Bone marrow (tissue), 2 donors: ENCODE measurements at places on chromosomes 2 and 18.

GRCh38 chr18:79402977-79403722 is 7.4 kb downstream of the NFATC1 start:
- peak; percentile 8 for DNase-seq

DNA sequence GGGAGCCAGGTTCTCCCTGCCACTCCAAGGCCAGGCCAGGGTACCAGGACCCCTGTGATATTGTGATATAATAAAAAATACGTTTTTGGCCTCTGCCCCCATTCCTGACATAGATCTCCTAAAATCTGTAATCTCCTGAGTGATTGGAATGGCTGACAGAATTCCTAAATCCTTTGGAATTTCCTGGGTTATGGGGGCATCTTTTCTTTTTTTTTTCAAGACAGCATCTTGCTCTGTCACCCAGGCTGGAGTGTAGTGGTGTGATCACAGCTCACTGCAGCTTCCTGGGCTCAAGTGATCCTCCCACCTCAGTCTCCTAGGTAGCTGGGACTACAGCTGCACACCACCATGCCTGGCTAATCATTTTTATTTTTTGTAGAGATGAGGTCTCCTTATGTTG is 26.2 kb upstream of the TUBB6 start:
- no peak for DNase-seq

DNA sequence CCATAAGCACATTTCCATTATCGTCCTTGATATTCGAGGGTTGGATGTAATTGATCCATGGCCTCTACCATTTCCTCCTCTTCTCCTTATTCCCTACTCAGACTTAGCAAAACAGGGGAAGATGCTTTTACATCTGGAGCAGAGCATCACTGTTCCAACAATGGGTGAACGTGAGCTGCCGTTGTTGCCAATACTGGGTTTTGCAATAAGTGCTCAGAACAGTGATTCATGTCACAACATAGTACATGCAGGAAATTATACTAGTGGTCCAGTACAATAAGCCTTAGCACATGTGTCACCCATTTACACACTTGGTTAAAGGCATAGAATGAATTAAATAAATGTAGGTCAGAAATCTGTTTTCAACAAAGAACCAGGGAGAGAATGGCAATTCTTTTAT is 112.4 kb downstream of the DCC start:
- DNase-seq, result no peak

DNA sequence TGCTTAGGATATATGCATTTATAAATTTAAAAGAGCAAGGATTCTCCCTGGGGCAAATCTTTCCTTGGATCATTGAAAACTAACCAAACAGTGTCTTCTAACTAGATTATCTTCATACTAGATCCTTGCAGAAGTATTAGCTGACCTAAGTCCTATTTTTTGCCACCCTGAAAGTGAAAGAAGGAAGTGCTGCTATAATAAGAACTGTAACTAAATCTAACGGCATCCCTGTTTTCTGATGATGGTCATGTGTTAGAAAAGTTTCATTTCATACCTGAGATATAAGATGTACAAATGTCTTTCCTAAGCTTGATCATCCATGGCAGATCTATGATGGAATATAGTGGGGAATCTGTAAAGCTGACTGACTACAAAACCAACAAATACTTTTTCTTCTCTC is 102.7 kb downstream of the MAP2 start:
- no peak for DNase-seq

DNA sequence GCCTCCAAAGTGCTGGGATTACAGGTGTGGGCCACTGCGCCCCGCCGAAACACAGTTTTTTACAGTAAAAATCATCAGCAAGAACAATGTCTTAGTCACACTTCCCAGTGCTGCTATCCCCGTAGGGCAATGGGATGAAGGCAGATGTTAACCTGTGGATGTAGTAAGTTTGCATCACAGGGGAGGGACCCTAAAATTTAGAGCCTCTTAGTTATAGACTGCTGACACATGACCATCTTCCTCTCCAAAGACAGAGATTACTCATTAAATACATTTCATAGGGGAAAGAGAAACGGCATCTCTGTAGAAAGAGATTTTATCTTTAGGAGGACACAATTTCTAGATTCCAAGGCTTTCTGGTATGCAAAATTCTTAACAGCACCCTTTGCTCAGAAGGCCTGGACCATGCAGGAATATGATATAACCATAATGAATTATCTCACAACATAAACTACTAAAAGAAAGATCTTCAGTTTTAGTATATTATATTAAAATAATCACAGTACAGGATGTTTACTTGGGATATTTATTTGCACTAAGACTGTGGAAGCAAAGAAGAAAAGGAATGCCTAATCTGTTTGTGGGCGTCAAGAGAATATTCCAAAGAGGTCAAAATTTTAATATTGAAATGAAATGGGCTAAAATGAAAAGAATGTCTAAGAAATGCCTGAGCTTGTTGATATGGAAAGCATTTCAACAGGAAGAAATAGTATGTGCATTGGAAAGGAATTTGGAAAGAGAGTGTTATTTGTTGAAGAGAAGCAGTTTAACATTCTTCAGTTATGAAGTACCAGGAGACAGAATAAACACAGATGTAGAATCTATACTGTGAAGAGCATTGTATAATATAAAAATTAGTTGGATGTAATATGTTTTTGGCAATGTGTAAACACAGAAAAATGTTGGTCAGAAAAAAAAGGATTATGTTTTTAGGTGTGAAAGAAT is 1228.3 kb upstream of the CHAC2 start:
- no peak for DNase-seq

DNA sequence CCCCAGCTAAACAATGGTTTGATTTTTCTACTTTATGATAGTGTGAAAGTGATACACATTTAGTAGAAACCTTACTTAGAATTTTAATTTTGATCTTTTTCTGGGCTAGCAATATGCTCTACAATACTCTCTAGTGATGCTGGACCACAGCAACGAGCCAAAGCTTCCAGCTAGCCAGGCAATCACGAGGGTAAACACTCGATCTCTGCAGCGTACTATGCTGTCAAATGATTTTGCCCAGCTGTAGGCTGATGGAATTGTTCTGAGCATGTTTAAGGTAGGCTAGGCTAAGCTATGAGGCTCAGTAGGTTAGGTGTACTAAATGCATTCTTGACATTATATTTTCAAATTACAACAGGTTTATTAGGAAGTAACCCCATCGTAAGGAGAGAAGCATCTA is 207.5 kb downstream of the LRRTM4 start:
- DNase-seq, result no peak

GRCh38 chr2:121340926-121341325 is 55.9 kb upstream of the TFCP2L1 start:
- no peak for DNase-seq

DNA sequence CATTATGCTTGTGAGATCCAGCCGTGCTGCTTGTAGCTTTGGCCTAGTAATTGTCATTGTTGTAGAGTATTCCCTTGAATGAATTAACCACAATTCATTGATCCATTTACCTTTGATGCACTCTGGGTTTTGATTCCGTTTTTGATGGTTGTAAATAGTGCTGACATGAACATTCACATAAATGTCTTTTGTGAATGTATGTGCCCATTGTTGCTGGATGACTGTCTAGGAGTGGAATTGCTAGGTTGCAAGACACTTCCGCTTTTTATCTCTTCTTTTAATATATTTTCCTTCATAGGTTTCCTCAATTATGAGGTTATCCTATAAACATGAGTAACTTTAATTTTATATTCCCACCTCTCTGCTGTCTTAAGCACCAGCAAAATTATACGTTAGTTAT is 104.8 kb upstream of the CCDC68 start:
- no peak for DNase-seq

- DNase-seq, result no peak
Observed at GRCh38 chr2:241489733-241490680, 18.4 kb downstream of the STK25 start.

DNA sequence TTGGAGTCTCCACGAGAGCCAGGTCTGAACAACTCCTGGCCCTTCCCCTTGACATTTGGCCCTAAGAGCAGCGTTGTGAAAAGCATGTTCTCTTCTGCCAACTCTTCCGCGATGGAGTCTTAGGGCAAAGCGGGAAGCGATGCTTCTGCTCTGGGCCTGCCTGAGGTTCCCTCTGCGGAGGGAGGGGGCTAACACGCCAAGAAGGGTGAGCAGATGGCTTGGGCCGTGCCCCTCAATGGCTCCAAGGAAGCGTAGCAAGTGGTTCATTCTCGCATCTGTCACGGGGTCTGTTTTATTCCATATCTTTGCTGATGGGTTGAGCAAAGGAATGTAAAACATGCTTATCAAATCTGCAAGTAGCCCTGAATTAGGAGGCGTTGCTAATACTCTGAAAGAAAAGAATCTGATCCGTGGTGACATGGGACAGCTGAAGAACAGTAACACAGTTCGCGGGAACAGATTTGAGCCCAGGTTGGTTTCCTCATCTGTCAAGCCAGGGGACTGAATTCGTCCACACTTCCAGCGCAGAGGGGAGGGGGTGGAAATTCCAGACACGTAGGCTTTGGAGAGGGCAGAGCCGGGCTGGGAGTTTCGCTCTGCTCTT is 38.0 kb downstream of the DNMT3A start:
- DNase-seq, result no peak

GRCh38 chr2:24613154-24613814 is 122.2 kb downstream of the NCOA1 start:
- no peak for DNase-seq

GRCh38 chr2:206721256-206721920 is 3.2 kb upstream of the DYTN start:
- no peak for DNase-seq

DNA sequence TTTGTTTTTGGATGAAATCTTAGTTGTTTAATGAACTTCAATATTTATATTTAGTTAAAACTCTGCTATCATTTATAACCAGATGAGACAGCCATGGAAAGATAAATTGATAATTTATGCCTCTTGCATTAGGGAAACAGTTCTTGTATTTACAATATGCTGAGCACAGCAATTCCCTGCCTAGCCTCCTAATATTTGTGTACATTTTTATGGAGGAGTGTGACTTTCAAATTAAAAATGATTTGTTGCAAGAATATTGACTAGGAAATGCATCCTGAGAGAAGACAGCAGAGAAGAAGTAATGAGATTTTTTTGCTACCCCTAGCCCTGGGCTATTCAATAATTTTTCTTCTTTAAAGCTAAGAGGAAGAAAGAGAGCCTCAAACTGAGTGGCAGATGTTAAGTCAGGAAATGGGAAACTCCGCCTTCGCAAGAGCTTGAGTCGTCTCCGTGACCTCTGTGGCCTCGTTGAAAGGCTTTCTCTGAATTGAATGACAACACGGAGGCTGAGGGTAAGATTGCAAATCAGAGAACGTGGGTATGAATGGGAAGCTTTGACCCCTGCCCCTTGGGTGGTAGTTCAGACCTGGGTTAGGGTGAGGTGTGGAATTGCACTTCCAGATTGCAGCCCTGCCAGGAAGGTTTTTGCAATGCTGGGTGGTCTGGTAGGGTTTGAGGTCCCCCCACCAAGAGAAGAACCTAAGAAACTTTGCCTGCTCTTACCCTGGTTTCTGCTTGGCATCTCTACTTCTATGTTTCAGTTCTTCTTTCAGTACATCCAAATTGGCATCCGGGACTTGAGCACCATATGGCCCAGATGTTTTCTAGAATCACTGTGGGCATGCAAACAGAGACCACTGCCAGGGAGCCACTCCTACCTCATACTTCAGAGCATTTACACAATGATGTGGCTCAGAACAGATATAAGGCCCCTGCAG is 210.3 kb upstream of the RBMS1 start:
- DNase-seq, result no peak

- DNase-seq, result peak; percentile 49
Observed at GRCh38 chr2:97699765-97700444, 13.5 kb upstream of the ZAP70 start.

DNA sequence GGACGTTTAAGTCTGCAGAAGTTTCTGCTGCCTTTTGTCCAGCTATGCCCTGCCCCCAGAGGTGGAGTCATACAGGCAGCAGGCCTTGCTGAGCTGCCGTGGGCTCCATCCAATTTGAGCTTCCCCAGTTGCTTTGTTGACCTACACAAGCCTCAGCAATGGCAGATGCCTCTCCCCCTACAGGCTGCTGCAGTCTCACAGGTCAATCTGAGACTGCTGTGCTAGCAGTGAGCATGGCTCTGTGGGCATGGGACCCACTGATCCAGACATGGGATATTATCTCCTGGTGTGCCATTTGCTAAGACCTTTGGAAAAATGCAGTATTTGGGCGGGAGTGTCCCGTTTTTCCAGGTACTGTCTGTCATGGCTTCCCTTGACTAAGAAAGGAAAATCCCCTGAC is 726.0 kb downstream of the ERBB4 start:
- no peak for DNase-seq

GRCh38 chr2:100409975-100410647 is 7.4 kb downstream of the CHST10 start:
- no peak for DNase-seq

DNA sequence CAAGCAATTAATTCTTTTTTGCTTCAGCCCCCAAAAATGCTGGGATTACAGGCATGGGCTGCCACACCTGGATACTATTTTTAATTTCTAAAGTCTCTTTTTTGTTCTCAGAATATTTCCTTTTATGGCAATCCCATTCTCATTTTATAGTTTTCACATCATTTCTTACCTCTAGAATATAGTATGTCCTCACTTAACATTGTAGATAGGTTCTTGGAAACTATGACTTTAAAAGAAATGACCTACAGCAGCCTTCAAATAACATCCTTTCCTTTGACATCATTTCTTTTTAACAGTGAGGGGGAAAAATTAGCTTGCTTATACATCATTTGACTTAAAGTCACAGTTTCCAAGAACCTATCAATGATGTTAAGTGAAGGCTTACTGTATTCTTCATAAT is 31.6 kb downstream of the RBBP8 start:
- no peak for DNase-seq

GRCh38 chr2:59301466-59302402 is 1060.6 kb upstream of the FANCL start:
- peak; percentile 62 for DNase-seq

DNA sequence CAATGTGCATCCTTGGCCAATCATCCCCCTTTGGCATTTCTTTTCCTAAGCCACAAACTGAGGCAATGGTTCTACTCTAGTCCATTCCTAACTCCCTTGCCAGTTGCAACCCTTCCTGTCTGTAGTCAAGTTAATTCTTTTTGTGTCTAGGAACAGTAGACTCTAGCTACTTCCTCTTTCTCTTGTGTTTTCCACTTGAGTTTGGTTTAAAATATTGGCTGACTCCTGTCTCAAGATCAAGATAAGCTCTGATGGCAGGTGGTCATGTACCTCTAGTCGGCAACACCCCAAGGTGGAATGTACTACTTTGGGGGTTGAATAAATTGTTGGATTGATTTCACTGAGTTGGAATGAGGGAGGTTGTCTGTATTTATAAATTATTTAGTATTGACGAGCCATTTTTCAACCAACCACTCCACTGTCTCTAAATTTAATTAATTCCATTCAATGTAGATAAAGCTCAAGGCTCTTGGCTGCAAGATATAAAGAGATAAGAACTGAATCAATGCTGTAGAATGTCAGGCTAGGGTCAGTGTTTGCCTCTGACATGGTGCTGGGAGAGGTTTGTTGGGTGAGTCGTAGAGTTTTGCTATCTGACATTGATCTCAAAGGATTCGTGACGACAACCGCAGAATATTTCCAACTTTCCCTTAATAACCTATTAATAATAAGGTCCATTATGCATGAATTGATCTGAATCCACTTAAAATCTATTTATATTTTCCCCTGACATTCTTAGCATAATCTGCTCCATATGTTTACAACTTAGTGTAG is 188.7 kb upstream of the APCDD1 start:
- DNase-seq, result peak; percentile 66

GRCh38 chr2:119367472-119368099 is 809 bp downstream of the DBI start:
- DNase-seq, result no peak

GRCh38 chr2:54634564-54635511 is 88.6 kb upstream of the EML6 start:
- DNase-seq, result no peak
